ENCODE measurements at places on chromosomes 2 and 18.
A peak's percentile ranks its signal among the peaks of the same experiment; 100 is the strongest.

DNA sequence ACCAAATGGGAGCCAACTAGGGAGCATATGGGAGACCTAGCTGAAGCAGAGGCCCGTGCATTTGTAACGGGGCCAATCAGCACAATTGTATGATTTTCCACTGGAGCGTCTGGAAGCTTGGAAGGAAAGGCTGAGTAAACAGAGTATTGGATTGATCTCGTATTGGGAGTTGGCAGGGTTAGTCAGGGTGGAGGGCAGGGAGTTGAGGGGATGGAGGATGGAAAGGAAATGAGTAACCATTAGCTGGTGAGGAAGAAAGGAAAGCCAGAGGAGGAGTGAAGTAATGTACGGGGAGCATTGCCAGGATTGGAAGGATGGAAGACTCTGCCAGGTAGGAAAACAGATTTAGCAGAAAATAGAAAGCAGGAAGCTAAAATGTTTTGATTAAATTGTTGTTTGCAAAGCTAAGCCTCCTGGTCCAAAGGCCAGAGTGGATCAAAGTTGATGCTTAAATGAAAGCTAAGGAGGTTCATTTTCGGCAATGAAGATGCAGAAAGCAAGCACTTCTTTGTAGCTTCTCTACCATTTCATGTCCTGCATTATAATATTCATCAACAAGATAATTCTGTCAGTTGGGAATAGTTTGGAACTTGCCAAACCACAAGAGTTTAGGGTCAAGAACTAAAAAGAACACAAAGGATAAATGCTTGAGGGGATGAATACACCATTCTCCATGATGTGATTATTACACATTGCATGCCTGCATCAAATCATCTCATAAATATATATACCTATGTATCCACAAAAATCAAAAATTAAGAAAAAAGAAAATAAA, 75.6 kb upstream of the TTN start:
- no peak for DNase-seq

DNA sequence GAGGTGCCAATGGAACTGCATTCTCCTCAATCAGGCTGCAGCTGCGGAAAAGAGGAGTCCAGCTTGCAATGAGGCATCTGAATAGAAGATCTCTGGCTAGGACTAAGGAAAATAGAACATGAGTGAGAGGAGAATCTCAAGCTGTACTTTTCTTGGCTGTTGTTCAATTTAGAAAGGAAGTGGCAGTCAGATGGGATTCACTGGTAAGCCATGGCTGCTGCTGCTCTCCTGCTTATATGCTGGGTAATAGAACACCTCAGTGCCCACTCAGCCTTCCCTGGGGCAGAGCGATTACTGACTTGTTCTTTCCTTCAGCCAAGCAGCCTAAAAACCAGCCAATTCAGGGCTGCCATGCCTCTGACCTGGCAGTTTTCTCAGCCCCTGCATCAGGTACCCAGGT, 17.6 kb upstream of the CHST9 start:
- DNase-seq = no peak

DNA sequence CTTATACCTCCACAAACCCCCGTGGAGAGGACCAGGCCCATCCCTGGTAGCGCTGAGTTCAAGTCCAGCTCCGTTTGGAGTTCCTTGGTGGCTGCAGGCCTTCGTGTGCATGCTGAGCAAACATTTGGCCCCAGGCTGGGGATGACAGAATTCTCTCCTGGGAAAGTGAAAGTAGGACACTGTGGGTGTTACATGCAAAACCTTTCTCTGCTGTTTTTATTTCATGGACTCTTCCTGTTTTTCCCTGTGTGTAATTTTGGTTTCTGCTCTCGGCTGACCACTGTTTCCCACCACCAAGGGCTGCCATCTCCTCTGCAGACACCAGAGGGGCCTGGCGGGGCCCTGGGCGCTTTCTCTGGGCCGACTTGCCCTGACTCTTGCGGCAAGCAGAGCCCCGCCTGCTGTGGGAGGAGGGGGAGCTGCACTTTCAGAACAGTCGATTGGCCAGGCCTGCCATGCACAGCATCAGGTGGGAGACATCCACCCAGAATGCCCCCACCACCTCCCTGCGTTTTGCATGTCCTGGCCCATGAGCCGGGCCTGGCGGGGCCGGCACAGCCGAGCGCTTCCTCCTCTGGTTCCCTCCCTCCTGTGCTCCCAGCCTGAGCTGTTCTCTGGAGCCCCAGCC, 102.4 kb downstream of the CABLES1 start:
- no peak for DNase-seq

- peak; percentile 43 for DNase-seq
Observed at GRCh38 chr18:26865557-26865956, at the start of gene AQP4. AQP4 (minus strand) TSS chr18:26865707; CDS start chr18:26865689, 18 bp downstream.

DNA sequence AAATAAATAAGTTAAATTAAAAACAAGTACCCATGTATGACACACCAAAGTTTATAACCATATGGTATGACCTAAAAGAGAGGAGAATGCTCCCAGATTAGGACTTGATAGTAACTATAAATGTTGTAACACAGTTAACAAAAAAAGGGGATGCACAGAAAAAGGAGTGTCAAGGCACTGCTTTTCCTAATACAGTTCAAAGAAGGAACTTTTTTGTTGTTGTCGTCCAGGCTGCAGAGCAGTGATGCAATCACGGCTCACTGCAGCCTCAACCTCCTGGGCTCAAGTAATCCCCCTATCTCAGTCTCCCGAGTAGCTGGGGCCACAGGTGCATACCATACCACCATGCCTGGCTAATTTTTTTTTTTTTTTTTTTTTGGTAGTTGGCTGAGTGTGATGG, 2.7 kb downstream of the NARS1 start:
- no peak for DNase-seq

DNA sequence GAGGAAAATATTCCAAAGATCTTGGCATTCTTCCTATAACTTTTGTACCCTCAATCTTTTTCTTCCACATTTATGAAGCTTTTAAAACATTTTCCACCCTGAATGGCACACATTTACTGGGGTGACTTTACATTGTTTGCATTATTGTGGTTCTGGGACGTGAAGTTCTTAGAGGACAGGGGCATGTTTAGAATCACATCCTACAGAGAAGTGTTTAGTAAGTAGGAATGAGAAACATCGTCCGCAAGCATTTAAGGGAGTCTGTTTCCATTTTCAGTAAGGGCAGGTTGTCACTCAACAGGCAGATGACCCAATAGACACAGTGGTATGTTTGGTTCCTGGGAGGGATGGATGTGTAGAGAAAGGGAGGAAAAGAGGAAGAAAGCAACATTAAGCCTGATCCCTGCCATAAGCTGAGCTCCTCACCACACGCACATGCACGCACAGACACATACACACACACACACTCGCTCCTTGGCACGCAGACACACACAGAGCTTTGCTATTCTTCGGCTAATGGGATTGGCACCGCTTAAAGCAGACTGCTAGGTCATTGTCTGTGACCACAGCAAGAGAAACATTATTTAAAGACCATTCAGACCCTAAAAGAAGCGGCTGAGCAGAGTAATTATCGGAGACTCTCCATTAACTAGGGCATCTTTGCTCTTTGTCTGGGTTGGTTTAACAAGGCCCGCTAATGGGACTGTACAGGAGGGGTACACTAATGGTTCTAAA, 14.2 kb upstream of the PLEKHM3 start:
- DNase-seq = no peak

- DNase-seq = no peak
Observed at GRCh38 chr2:157803952-157804351, 72.2 kb downstream of the ACVR1 start.

DNA sequence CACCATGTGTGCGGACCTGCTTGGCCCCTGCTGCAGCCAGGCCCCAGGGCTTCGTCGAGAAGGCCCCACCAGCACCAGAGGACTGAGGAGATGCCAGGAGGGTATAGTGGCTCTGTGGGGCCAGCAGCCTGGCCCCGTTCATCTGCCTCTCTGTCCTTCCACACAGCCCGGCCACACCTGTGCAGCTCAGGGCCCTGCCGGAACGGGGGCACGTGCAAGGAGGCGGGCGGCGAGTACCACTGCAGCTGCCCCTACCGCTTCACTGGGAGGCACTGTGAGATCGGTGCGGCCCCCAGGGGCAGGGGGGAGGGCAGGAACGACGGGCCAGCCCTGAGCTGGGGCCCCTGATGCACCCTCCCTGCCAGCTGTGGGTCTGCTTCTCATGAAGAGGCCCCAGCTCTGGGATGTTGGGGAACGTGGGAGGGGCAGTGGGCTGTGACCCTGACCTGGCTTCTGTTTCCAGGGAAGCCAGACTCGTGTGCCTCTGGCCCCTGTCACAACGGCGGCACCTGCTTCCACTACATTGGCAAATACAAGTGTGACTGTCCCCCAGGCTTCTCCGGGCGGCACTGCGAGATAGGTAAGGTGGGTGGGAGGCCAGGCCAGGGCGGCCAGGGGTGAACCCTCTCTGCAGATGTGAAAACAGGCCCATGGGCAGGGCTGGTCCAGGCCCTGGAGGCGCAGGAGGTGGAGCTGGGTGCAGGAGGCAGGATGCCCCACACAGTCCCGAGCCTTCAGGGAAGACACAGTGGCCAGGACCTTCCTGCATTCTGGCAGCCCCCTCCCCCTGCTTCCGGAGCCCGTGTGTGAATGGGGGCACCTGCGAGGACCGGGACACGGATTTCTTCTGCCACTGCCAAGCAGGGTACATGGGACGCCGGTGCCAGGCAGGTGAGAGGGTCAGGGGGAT, 50.3 kb downstream of the MTERF4 start:
- DNase-seq = no peak

DNA sequence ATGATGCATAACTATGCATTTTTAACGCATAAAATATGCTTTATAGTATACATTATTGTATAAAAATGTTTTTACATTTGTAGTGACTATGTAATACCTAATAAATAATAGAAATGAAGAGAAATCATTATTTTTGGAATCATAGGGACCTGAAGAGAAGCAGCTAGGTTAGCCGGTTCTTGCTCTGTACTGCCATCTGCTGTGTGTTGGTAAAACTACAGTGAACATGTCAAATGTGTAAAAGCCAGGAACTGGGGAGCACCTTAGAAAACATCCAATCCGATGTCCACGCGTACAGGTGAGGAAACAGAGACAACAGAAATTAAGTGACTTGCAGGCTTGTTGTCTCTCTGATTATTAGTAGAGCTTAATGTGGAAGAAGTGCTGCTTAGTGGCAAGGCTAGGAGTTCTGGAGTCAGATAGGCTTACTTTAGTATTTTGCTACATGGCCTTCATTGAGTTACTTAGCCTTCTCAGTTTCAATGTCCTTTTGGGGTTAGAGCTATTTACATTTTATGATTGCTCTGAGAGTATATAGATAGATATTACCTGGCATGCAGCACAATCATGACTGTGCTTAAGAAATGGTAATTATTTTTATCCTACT, 386.5 kb downstream of the DLGAP1 start:
- DNase-seq = peak; percentile 54

DNA sequence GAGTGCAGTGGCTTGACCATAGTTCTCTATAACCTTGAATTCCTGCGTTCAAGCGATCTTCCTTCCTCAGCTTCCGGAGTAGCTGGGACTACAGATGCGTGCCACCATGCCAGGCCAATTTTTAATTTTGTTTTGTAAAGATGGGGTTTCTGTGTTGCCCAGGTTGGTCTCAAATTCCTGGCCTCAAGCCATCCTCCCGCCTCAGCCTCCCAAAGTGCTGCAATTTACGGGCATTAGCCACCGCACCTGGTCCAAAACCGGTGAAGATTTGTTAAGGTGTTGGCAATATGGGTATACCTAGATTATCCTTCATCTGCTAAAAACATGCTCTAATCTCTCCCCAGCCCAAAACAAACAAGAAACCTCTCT, 1.3 kb upstream of the EIF2AK3 start:
- no peak for DNase-seq

- no peak for DNase-seq
Observed at GRCh38 chr2:206452750-206453149, 9.4 kb downstream of the ADAM23 start.

- no peak for DNase-seq
Observed at GRCh38 chr18:79387615-79388014, 8.1 kb upstream of the NFATC1 start.

- DNase-seq = no peak
Observed at GRCh38 chr2:238003234-238004031, 36.6 kb downstream of the UBE2F start.

- DNase-seq = no peak
Observed at GRCh38 chr2:107325981-107326786, 440.2 kb upstream of the ST6GAL2 start.

GRCh38 chr2:101788565-101788964, 91.1 kb downstream of the MAP4K4 start:
- DNase-seq = no peak

Measured in nephron progenitor cell (in vitro differentiated cells).